RKO (cell line): ENCODE measurements at places on chromosomes 12 and 14.

GRCh38 chr14:34029921-34030334, 79.1 kb upstream of the EGLN3 start:
- DNase-seq = no peak

- DNase-seq = no peak
Observed at GRCh38 chr14:63508033-63508432, 35.1 kb downstream of the PPP2R5E start.

DNA sequence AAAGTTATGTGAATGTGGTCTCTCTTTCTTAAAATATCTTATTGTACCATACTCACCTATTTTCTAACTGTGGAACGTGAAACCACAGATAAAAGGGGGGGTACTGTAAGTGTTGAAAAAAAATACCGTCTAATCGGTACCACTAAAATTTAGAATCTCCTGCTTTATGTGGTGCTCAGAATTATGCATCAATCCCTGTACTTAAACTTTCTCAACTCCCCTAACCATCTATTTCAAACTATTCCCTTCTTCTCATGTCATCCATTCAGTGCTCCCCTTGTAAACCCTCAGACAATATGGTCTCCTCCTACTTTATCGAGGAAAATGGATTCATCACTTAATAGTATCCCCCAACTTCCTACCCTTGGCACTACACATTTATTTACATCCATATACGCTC, 23.7 kb downstream of the DEPDC4 start:
- DNase-seq = no peak

GRCh38 chr12:27199638-27200300, 44.3 kb upstream of the STK38L start:
- DNase-seq = no peak

DNA sequence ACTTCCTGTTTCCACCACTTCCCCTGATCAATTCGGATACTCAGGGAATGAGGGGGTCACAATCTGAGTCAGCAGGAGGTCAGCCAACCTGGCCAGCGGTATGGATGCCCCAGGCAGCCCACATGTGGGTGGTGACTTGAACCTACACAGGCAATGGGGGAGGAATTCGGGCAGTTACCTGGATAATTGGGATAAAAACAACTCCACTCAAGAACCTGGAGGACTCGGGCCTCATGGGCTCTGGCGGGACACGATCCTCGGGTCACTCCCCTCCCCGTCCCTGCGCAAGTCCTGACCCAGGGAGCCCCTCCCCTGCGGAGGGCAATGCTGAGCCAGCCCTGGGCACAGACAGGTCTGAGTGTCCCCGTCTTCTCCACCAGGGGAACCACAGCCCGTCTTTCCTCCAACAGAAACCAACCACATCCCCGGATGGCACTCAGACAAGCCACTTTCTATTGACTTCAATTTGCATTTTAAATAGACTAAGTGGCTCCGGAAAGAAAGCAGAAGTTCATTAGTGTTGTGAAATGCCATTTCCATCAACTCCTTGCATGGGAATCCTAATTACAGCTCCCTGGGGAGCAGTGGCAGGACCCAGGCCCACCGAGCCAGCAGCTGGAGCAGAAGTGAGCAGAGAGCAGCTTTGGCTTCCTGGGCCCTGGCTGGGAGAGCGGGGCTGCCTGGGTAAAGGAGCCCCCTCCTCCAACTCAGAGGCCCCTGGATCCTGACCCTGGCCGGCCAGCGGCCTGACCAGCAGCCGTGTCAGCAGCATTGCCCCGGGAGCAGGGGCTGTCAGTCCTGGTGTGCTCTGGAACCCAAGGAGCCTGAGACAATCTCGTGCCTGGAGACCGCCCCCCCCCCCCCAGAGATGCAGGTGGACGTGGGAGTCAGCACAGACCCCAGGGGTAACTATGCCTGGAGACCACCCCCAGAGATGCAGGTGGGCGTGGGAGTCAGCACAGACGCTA, 374.1 kb downstream of the ADGRD1 start:
- DNase-seq = no peak

DNA sequence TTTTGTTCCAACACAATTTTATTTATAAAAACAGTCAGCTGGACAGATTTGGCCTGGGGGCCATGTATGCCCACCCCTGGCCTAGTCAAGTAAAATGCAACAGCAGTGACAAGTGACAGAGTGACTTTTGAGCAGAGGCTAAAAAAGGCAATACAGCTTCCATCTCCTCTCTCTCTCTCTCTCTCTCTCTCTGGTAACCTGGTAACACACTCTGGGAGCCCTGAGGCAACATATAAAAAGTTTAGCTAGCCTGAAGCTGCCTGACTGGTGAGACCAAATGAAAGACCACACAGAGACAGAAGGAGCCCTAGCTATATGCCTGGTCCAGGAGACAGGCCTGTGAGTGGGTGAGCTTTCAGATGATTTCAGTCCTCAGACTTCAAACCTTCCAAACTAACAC, 105.4 kb downstream of the DENND5B start:
- no peak for DNase-seq

GRCh38 chr12:71162832-71163763, 5.3 kb upstream of the TSPAN8 start:
- no peak for DNase-seq

- no peak for DNase-seq
Observed at GRCh38 chr14:85601690-85602089, 71.7 kb downstream of the FLRT2 start.

DNA sequence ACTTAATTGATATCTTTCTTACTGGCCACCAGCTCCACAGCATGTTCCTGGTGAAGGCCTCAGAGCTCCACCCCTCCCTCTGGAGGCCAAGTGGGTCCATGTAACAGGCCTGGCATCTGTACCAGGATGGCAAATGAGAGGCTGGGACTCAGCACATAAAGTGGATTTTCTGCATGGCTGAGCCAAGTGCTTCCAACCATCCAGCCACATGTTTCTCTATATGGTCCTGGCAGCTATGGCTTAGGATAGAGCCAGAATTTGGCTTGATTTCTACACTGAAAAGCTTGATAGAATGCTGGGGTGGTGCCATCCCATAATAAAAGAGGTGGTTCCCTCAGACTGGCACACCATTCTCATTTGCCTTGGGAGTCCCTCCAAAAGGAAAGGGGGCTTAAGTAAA, 94.1 kb downstream of the PAX9 start:
- no peak for DNase-seq

GRCh38 chr12:78088391-78088832, 257.7 kb downstream of the NAV3 start:
- DNase-seq = no peak

DNA sequence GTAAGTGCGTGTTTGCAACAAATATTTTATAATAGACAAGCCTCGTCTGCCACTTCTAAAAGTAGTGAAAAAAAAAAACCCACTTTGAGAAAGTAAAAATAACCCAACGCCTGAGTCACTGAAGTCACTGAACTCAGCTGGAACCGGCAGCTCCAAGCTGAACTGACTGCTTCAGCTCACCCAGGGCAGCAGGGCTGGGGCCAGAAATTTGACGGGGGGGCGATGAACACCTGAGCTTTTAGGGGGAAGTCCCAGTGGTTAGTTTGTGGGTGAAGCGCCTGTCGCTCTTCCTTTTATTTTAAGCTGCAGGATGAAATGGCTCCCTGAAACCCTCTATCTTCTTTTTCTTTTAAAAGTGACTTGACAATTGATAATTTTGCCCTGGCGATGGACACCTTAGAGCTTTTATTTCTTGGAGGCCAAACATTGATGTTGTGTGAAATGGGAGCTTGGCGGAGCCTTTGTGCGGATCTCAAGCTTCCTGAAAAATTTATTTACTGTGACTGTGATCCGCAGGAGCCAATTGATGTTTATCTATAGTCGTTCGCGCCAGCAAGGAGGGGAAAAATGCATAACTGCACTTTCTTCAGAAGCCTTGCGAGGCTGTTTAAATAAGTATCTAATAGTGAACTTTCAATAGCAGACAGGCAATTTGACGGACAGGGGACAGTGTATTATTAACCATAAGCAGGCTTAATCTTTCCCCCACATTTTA, 173.2 kb upstream of the MYL2 start:
- DNase-seq = no peak

GRCh38 chr12:106773286-106774004, 1.0 kb upstream of the RIC8B start:
- DNase-seq = no peak

DNA sequence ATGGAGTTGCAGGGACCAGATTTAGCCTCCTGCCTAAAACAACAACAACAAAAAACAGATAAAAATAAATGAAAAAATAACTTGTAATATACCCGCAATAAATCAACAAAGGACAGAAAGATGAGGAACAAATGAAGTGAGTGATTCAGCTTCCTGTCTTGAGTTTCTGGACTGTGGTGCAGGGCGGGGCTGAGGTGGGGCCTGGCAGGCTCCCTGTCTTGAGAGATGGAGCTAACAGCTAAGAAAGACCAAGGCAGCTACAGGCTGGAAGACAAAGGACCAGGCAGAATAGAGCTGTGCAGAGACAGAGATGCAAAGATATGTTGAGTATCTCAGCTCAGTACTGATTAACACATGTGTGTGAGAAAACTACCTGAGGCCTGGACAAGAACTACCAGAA, 879.2 kb downstream of the AACS start:
- DNase-seq = no peak

DNA sequence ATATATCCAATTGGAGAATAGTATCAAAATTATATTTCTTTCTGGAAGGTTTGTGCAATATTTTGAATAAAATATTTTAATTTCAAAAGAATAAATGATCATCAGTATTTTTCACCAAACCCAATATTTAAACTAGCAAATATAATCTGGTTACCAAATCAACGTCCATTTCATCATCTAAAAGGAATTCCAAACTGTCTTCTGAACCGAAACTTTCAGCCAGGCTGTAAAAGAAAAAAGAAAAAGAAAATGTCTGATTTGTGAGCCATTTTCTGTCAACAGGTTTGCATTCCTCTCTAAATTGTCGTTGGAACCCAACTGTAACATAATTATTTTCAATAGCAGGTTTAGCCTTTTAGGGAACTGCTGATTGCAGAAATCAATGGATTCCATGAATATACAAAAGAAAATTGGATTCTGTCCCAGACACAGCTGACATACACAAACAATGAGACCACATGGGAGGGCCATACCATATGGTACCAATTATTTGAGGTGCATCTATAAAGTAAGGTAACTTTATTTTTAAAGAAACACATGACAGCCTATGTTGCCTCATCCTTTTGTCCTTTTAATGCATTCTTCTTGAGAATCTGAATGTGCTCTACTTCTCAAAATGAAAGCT, 22.7 kb downstream of the SNRPF start:
- no peak for DNase-seq
